Mucosa of descending colon (tissue), 3 donors: ENCODE measurements at places on chromosomes 1 and 21. TPM values are rescaled to one million over a fixed set of nuclear protein-coding genes. Genes with fewer than 3 reads are reported as not detected.

Gene SYCP1
- not detected for total RNA-seq

Gene HTR6
- not detected for total RNA-seq

Gene RGS18
- 0.75 TPM for total RNA-seq

Gene LYPD8
- total RNA-seq: 647 TPM

Gene SVBP
- 15.4 TPM for total RNA-seq

Gene AUNIP
- total RNA-seq: 1.5 TPM

GRCh38 chr1:111732718-111733117, 6.5 kb downstream of the INKA2 start:
- no peak for DNase-seq

DNA sequence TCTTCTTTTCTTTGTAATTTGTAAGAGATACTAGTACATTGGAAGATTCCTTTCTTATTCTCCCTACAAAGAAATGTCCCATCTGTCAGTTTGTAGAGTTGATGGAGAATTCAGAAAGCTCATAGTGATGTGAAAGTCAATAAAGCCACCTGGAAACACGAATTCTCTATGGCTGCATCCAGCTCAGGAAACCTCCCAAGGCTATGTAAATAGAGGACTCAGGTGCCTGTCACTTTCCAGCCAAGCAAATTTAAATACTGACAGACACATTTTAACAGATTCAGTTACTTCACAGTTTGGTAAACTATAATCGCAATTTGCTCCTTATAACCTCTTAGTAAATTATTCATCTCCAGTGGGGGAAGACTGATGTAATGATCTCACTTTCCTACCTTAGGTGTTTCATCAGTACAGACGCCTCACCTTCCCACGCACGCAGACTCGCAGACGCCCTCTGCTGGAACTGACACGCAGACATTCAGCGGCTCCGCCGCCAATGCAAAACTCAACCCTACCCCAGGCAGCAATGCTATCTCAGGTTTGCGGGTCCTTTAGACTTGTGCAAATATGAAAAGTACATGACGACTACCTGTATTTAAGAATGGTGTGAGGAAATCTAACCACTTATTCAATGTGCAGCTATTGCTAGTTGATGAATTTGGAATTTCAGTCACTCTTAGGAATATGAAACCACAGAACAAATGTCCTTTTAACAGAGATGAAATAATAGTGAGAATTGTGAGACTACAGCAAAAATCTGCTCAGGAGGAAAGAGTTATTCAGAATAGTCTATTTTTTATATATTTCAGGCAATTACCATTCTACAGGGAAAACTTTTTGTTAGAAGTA, 60.6 kb downstream of the PTPRC start:
- DNase-seq: peak; percentile 67

- no peak for DNase-seq
Observed at GRCh38 chr1:3506041-3506440, 51.6 kb downstream of the ARHGEF16 start.

- no peak for DNase-seq
Observed at GRCh38 chr1:91741301-91741700, 144.7 kb downstream of the TGFBR3 start.

DNA sequence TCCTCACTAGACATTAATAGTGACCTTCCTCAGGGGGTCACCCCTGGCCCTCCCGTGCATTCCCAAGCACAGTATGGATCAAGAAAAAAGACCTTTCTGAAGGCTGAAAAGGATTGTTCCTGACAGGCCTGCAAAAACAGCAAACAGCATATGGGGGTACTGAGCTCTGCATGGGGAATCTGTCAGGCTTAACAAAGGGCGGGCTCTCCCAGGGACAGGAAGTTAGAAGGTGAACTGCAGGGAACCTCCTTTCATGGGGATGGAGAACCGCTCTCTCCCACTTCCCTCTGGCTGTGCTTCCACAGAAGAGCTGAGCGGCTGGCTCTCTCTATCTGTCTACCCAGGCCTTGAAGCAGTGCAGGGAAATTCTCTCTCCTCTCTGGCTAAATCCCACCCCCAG, 91.7 kb downstream of the DTL start:
- DNase-seq: no peak

DNA sequence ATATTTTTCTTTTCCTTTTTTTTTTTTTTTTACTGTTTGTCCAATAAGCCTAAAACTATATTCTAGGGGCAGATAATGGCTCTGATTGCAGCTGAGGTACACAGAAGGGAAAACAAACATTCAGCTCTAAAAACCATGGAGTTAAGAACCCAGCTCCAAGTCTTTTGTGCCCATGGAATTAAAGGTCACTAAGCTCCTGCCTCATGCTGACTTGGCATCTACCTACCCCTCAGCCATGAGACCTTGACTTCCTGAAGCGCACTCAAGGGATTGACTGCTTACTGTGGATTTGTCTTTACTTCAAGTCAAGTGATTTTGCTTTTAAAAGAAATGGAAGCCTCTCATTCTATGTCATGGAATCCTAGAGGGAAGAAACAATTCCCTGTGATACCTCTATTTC, 192.3 kb downstream of the AMY1C start:
- DNase-seq: no peak

GRCh38 chr1:84758968-84759491, 68.8 kb upstream of the SSX2IP start:
- DNase-seq: no peak

- no peak for DNase-seq
Observed at GRCh38 chr1:183417772-183418491, at the start of gene NMNAT2. TSS of gene NMNAT2 (minus strand) at chr1:183418380. CDS start at chr1:183418267, 113 bp downstream.

- DNase-seq: no peak
Observed at GRCh38 chr1:116814926-116815723, 60.9 kb downstream of the CD2 start.

DNA sequence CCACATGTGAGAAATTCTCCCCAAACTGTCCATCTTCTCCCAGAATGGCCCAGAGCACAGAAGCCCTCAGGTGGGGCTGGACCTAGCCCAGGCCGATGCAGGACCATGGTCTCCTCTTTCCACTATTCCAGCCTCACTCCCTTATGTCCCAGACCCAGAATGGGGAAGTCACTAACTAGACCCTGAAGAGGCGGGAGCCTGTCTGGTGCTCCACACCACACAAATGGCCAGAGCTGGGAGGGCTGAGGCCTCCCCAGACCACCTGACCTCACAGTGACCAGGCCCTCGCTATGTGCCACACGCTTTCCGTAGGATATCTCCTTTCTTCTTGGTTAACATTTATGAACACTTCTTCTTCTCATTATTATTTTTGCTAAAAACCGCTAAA, 54.9 kb upstream of the EDN2 start:
- no peak for DNase-seq
